Frontal cortex (tissue), 4 donors: ENCODE measurements at places on chromosomes 3 and 15. TPM values are rescaled to one million over a fixed set of nuclear protein-coding genes. Genes with fewer than 3 reads are reported as not detected.

ASB14 gene
- under 0.01 TPM for total RNA-seq

OR5H14 gene
- total RNA-seq = not detected

GPR160 gene
- total RNA-seq = 2.9 TPM

STIMATE gene
- total RNA-seq = 12.6 TPM

AP3B2 gene
- 55.8 TPM for total RNA-seq

P2RY14 gene
- 1.2 TPM for total RNA-seq

SAMMSON gene
- total RNA-seq = not detected

ZMYND10 gene
- 3.7 TPM for total RNA-seq

VPS39 gene
- total RNA-seq = 54.2 TPM

PPM1L gene
- total RNA-seq = 63.2 TPM

SH2D7 gene
- total RNA-seq = not detected

PLAAT1 gene
- 18.3 TPM for total RNA-seq

NR2E3 gene
- not detected for total RNA-seq

GRCh38 chr15:56946150-56946549 lies 27.7 kb downstream of the TCF12 start:
- no peak for DNase-seq

- DNase-seq = no peak
Measured at GRCh38 chr3:72630327-72630968, 217.8 kb downstream of the SHQ1 start.

- DNase-seq = no peak
Measured at GRCh38 chr3:128315313-128315712, 151.4 kb downstream of the DNAJB8 start.

DNA sequence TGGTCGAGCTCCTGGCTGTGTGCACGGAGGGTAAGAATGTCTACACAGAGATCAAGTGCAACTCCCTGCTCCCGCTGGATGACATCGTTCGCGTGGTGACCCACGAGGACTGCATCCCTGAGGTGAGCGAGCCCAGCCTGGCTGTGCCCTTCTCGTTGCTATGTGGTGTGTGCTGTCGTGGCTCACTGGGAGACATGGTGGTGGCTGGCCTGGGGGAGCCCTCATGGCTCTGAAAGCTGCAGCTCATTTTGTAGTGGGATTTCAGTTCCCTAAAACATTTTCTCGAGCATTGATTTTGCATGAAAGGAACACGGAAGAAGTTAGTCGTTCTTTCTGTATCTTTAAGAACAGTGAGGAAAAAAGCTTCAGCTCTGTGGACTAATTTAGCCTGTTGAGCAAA lies 200.5 kb downstream of the ITPR1 start:
- no peak for DNase-seq

DNA sequence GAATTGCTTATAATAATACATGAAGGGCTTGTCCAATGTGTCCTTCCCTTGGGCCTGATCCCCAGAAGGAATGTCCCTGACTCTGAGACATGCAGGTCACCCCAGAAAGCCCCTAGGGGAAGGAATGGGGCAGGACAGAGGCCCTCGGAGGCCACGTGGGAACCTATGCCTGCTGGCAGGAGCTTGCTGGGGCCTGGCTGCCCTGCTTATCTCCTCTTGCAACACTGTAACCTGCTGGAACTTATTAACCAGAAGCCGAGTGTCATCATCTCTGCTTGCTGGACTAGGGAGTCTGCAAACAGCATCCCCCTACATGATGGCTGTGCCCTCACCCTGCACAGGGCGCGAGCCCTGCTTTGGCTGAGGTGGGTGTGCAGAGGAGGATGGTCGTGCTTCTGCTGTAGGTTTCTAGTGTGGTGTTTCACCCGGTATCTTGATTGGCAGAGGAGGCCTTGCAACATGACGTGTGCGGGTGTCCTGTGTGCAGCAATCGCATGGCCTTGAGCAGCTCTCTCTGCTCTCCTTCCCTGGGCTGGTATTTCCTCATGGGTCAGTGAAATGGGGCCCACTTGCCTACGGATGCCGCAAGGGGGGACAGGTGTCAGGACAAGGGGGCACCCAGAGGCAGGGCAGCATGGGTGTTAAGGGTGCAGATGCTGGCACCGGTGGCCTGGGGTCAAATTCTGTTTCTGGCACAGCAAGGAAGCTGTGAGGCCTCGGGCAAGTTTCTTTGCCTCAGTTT lies 5.0 kb downstream of the CHST13 start:
- DNase-seq = no peak

- DNase-seq = no peak
Measured at GRCh38 chr15:47754312-47754711, 37.0 kb downstream of the SEMA6D start.

GRCh38 chr3:110697961-110698360 lies 373.7 kb upstream of the NECTIN3 start:
- no peak for DNase-seq

- DNase-seq = no peak
Measured at GRCh38 chr3:124063197-124063909, 71.4 kb upstream of the ROPN1 start.

DNA sequence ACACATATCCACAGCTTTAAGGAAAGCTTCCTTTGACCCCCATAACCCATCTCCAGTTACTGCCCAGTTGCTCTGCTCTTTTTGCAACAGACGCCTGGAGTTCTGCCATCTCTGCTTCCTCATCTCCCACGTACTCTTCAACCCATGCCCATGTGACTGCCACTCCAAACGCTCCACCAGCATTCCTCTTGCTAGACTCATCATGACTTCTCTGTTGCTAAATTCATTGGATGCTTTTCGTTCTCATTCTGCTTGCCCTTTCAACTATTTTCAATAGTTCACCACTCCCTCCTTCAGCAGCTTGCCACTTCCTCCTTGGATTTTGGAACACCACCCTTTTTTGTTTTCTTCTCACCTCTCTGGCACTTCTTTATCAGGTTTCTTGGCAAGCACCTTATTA lies 2.7 kb upstream of the KNSTRN start:
- no peak for DNase-seq

GRCh38 chr15:58665672-58666071 lies 83.8 kb downstream of the ADAM10 start:
- DNase-seq = no peak

GRCh38 chr3:42173307-42173706 lies 82.2 kb downstream of the TRAK1 start:
- DNase-seq = no peak

GRCh38 chr3:113620091-113620490 lies 76.4 kb downstream of the USF3 start:
- no peak for DNase-seq

DNA sequence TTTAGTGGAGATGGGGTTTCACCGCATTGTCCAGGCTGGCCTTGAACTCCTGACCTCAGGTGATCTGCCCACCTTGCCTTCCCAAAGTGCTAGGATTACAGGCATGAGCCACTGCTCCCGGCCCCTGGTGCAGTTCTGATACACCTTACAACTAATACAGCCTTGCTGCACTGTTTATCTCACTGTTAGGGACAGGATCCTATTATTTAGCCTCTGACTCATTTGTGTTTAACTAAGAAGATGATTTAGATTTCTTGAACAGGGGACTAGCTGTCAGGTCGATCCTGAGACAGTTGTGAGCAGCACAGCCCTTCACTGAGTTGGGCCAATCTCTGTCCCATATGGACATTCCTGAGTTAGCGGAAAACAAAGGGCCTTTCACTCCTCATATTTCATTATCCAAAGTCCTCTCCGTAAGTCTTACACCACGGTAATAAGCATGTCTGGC lies 19.2 kb downstream of the GYG1 start:
- DNase-seq = no peak

DNA sequence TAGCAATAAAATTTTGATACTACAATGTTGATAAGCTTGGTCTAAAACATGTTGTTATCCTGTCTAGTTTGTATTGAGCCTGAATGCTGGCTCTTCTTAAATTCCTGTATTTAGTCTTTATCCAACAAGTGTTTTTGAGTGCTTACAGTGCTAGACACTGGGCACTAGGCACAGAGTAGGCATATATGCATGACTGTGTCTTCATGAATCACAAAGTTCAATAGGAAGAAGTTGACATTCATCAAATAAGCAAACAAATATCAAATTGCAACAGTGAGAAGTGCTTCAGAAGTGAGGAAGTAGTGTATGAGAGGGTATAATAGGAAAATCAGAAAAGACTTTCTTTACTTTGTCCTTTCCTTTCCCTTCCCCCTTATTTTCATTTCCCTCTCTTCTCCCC lies 6.8 kb downstream of the CD96 start:
- DNase-seq = no peak

DNA sequence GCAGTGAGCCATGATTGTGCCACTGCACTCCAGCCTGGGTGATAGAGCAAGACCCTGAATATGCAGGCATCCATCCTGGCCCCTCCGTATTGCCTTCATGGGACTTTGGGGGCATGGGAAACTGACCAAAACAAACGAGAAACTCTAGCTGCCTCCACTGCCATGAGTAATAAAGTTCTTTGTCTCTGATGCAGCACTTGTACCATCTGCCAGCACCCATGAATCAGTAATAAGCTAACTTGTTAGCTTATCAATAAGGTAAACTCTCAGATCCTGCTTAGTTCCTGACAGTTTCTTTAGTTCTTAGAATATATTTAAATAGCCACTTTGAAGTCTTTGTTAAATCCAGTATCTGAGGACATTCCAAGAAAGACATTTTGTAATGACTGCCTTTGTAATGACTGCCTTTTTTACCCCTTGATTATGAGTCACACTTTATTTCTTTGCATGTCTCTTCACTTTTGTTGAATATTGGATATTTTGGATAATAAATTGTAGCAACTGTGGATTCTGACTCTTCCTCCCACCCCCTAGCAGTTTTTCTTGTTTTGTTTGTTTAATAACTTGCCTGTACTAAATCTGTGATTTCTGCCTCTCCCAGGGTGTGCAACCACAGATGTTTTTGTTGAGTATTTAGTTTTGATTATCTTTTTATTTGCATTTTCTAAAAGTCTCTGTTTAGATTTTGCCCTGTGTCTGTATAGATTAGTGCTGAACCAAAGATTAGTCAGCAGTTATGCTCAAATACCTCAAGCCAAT lies 136.9 kb downstream of the HCN4 start:
- DNase-seq = no peak

DNA sequence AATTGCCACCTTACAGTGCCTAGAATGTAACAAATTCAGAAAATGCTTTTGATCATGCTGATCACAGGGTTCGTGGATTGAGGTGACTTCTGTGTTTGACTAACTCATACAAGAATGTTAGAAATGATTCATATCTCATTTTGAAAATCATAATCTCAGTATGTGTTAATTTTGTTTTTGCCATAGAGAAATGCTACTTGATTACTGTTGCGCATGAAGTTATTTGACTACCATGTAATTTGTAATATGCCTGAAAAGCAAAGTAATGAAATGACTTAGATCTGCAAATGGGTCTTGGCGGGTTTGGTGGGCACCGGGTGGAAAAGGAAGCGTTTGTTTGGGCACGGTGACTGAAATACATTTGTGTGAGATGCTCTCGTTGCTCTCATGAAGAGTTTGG lies 173.6 kb upstream of the BHLHE40 start:
- DNase-seq = no peak

DNA sequence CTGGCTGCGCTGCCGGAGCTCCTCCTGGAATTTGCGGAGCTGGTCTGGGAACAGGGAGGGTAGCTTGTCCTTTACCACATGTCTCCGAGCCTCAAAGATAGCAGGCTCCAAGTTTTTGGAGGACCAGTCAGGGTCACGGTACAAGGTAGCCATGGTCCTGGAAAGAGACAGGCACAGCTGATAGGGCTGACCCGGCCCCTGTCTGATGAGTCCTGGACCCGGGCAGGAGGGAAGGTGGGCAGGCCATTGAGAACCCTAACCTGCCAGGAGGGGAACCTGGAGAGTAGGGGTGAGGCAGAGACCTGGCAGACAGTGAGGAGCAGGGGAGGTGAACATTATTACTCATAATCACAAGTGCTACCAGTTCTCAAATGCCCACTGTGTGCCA lies 20.4 kb upstream of the EHD4 start:
- DNase-seq = no peak

GRCh38 chr3:480070-480469 lies 283.5 kb downstream of the CHL1 start:
- DNase-seq = no peak

- no peak for DNase-seq
Measured at GRCh38 chr15:35987056-35987455, 441.1 kb upstream of the DPH6 start.

DNA sequence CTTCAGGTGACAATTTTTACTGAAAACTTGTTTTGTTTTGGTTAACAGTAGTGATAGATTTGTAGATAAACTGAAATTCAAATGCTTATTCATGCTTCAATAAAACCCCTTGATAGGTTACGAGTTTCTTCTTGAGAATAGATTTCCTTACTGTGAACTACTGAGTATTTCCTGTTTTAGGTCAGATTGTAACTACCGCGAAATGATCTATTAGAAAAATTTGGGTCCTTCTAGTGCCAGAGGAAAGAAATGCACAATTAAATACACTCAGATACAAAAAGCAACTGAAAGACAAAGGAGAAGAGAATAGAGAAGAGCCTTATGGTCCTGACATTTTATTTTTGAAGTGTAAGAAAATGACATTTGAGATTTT lies 251.7 kb upstream of the TBL1XR1 start:
- DNase-seq = no peak
